Nephron progenitor cell (in vitro differentiated cells): ENCODE measurements at places on chromosomes 11 and 22.

- DNase-seq: no peak
Observed at GRCh38 chr11:84675396-84676025, 951.6 kb downstream of the DLG2 start.

DNA sequence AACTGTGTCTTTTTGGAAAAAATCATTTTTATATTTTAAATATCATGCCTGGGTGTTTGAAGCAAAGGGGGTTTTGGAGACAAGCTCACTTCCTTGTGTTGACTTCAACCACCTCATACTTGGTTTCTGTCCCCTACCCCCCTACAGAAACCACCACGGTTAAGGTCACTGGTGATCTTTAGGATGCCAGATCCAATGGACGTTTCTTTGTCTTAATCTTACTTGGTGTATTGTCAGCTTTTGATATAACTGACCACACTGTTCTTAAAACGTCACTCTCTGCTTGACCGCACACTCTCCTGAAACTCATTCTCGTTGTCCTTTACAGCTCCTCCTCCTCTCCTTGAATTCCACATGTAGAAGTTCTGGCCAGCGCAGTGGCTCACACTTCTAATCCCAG is 34.8 kb upstream of the SWAP70 start:
- DNase-seq: no peak

DNA sequence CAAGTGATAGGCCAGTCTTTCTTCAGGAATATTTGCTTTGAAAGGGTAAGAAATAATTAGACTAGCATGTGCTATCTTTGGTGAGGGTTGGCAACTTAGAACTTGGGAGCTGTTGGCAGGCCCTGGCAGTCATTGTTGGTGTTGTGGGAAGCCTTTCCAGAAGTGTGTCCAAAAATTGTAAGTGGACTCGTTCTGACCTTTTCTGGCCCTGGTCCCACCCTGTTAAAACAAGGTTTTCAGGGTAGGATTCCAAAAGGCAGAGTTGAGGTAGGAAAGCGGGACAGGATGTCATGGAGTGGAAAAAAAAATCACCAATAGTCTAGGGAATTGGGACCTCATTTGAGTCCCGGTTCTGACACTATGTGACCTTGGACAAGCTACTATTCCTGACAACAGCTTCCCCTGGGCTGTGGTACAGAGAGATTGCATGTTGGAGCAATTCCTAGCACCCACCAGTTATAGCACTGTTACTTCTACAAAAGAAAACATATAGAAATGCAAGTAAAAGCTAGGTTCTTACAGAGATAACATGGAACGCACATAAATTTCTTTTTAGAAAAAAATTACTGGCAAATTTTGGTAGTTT is 299.3 kb upstream of the DDI1 start:
- DNase-seq: no peak

GRCh38 chr11:115042002-115042401 is 363.7 kb downstream of the NXPE2 start:
- DNase-seq: no peak

DNA sequence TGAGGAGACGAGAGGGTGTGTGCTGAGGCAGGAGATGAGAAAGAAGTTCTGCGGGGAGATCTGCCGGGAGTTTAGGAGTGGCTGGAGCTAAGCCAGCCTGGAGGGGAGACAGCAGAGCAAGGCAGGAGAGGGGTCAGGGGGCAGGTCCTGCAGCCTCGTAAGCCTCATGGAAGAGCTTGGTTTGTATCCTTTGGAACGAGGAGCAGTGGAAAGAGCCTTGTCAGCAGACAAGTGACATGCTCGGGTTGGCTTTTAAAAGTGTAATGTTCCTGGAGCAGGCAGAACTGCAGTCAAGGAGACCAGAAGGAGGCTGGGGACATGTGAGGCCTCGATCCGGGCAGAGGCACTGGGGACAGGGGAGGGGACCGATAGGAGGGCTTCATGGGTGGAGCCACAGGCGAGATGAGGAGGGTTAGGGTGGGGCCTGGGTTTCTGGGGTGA is 21.4 kb upstream of the TUB start:
- no peak for DNase-seq

DNA sequence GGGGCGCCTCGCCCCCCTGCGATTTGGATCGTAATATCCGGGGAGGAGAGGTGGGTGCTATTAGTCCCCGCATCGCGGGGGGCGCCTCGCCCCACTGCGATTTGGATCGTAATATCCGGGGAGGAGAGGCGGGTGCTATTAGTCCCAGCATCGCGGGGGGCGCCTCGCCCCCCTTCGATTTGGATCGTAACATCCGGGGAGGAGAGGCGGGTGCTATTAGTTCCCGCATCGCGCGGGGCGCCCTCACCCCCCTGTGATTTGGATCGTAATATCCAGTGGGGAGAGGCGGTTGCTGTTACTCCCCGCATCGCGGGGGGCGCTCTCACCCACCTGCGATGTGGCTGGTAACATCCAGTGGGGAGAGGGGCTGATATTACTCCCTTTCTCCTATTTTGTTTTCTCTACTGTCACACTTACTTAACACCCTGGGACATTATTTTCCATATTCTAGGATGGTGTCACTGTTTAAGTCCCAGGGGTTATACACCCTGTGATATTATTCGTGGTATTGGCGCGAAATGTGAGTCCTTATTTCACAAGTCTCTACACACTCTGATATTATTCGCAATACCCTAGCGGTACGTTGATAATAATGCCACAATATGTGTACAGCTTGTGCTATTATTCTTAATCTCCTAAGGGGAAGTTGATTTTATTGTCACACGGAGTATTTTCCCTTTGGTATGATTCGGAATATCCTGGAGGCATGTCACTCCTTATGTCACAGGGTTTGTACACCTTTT is 57.8 kb upstream of the ALDH3B2 start:
- DNase-seq: no peak

DNA sequence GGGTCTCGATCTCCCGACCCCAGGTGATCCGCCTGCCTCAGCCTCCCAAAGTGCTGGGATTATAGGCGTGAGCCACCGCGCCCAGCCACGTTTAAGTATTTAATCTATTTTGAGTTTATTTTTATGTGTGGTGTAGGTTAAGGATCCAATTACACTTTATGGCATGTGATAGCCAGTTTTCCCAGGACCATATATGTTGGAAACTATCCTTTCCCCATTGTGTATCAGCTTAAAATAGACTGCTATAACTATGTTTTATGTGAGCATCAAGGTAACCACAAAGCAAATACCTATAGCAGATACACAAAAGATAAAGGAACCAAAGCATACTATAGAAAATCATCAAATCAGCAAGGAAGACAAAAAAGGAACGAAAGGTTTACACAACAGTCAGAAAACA is 42.4 kb downstream of the TTC28 start:
- DNase-seq: no peak

- peak; percentile 71 for DNase-seq
Observed at GRCh38 chr22:26172389-26172990, 3.2 kb downstream of the SEZ6L start.

DNA sequence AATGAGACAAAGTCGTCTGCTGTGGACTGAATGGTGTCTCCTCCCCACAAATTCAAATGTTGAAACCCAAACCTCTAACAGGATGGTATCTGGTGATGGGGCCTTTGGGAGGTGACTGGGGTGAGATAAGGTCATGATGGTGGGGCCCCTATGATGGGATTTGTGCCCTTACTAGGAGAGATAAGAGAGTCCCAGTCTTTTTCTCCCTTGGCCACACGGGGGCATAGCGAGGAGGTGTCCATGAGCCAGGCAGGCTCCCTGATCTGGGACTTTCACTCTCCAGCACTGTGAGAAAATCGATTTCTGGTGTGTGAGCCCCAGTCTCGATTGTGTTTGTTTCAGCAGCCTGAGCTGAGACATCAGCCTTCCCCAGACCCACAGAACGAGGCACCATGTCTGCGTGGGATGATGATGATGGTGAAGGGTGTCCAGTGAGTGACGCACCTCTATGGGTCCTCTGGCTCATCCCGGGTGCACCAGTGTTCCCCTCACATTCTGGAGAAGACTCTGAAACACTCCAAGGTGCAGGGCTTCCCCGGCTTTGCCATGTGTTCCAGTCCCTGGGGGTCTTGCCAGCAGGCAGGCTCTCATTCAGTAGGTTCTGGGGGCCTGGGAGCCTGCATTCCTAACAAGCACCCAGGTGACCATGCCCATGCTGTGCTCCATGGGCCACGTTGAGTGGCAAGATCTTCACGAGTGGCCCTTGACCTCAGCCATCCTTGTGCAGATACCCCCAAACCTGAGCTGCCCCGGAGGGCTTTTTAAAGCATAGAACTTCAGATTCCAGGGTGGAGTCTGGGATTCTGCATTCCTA is 363.0 kb downstream of the CTTN start:
- DNase-seq: no peak

GRCh38 chr11:124313131-124313530 is 618 bp downstream of the OR8D1 start:
- no peak for DNase-seq

DNA sequence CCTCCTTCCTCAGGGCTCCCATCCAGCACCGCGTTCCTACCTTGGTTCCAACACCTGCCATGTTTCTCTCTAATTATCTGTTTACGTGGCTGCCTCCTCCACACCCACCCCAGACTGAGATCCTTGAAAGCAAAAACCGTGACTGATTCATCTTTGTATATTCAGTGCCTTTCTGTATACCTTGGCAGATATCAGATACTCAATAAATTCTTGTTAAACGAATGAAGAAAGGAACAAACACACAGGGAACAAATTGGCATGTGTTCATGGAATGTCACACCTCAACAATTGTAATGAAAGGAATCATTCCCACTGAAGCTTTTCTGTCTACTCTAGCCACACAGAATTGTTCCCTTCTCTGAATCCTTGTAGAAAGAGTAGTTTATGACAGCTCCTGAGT is 20.4 kb upstream of the LRRC55 start:
- DNase-seq: no peak

GRCh38 chr11:26286472-26287066 is 45.4 kb upstream of the ANO3 start:
- peak; percentile 49 for DNase-seq

GRCh38 chr11:59138643-59139042 is 4.0 kb upstream of the FAM111A start:
- no peak for DNase-seq

DNA sequence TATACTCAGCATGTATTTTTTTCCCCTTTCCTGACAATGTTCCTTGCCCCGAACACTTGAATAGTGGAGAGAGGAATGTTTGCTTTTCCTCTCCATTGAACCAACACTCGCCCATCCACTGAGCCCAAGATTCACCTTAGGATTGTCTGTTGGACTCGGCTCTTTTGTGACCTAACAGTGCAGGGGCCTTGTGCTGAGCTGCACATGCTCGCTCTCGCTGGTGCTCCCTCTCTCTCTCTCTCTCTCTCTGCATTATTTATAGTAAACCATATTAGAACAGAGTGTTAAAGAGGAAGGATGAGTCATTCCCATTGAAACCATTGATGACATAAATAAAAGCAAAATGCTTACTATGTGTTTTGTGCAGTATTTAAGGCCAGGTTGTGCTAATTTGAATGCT is 20.7 kb downstream of the ZBTB16 start:
- DNase-seq: no peak

- peak; percentile 84 for DNase-seq
Observed at GRCh38 chr11:125451400-125452124, 44.5 kb downstream of the FEZ1 start.

DNA sequence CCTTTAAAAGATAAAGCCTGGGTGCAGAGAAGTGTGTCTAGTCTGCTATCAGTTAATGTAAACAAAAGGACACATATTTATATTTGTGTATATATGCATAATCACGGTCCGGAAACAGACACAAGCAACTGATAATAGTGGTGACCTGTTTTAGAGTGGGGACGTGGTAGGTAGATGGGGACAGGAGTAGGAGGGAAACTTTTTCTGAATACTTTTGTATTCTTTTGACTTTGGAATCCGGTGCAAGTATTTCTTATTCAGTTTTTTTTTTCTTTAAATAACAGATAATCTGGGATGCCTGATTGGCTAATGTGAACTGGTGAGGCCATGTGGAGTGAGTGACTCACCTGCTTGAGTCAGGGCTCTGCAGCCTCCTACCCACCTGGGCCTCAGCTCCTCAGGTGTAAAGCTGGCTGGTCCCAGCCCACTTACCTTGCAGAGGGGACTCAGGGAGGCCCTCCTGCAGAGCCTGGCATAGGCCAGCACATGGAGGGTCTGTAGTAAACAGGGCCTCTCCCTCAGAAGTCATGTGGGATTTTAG is 15.3 kb downstream of the MICAL2 start:
- DNase-seq: no peak

DNA sequence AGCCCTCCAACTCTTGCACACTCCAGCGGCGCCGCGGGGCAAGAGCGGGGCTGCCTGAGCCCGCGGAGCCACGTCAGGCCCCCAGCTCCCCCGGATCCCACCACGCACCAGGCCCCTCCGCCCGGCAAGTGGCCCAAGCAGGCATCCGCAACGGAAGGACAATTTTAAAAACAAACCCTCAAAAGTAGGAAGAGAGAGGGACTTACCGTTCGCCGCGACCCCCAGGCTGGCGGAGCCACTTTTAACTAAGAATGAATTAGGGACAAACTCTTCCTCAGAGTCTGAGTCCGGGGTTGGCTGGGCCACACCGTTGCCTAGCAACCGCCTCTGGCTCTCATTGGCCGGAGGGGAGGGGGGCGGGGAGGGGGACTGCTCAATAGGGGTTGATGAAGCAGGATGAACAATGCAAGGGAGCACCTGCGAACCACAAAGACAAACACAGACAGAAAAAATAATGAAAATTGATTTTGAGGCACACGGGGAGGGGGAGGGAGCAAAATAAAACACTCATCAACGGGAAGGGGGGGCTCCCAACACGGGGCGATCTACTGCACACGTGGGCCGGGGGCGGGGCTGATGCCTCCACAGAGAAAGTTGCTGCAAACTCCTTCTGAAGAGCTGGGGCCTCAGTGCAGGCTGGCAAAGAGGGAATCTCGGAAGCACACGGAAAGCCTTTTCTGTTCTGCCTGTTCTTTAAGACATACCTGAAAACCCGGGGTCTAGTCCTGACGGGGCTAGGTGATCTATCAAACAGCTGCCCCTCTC is 387.5 kb upstream of the NARS2 start:
- DNase-seq: peak; percentile 82

GRCh38 chr11:91243630-91244029 is 981.0 kb upstream of the FAT3 start:
- no peak for DNase-seq

GRCh38 chr11:125454047-125454446 is 42.0 kb downstream of the FEZ1 start:
- DNase-seq: no peak

- DNase-seq: no peak
Observed at GRCh38 chr11:75771646-75772410, 3.2 kb downstream of the DGAT2 start.

DNA sequence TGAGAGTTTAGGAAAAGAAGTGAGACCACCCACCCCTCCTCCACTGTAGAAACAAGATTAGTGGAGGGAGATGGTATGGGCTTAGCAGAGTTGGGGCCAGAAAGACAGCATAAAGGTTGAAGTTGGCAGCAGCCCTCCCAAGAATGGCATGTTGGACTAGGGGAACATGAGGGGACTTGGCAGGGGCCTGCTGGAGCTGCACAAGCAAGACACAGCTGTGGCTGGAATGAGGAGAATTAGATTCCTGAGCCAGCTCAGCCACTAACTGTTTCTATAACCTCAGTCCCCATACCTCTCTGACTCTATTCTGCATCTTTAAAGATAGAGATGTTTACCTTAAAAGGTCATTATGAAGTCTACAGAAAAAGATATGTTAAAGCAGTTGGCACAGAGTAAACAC is 13.2 kb downstream of the MAP6 start:
- DNase-seq: no peak

GRCh38 chr11:15624701-15625100 is 510.0 kb downstream of the INSC start:
- DNase-seq: no peak
